ENCODE measurements at places on chromosomes 13 and 19.

- DNase-seq = no peak
- H3K4me1 ChIP-seq = no peaks in the 10 kb centered on the region
- H3K27me3 ChIP-seq = no peaks in the 10 kb centered on the region
- no peak overlapping the region for H3K4me3 ChIP-seq
- no peak overlapping the region for H3K27ac ChIP-seq
Measured at GRCh38 chr19:53927739-53928138, 18.7 kb downstream of the CACNG7 start.

GRCh38 chr13:20489185-20489820, 36.4 kb downstream of the CRYL1 start:
- H3K27ac ChIP-seq = no peak overlapping the region
- no peaks in the 10 kb centered on the region for H3K4me1 ChIP-seq

DNA sequence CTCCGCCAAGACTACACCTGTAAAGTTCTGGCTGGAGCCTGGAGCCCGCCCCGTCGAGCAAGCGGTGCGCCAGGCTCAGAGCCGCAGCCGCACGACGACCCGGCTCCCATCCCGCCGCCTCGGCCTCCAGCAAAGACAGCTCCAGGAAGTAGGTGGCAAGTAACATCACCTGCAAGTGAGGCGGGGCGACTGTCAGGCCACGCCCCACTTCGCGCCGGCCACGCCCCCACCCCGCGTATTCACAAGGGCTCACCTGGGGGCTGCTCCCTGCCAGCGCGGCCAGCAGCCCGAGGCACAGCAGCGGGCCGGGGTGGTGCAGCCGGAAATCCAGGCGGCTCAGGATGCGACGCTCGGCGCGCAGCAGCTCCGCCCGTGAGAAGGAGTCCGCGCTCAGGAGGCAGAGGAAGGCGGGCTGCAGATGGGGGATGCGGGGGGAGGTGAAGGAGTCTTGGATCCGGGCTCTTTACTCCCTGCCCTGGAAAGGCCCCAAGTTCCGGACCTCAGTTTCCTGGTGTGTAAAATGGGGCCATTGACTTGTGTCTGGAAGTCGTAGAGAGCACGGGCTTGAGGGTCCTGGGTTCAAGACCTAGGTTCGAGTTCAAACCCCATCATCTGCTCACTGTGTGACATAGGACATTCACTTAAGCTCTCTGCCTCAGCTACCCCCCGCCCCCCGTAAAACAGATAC, 3.2 kb downstream of the CCNP start:
- peaks cover 21% of the 10 kb centered on the region for H3K4me1 ChIP-seq
- no peaks in the 10 kb centered on the region for H3K36me3 ChIP-seq
- peaks cover 28% of the 10 kb centered on the region for H3K27me3 ChIP-seq
- H3K4me3 ChIP-seq = no peak overlapping the region
- peak; percentile 26 for DNase-seq

GRCh38 chr13:111065698-111066097, 49.4 kb upstream of the ARHGEF7 start:
- H3K36me3 ChIP-seq = no peaks in the 10 kb centered on the region
- H3K4me1 ChIP-seq = peaks cover 6% of the 10 kb centered on the region
- H3K27ac ChIP-seq = no peak overlapping the region
- no peak for DNase-seq
- H3K27me3 ChIP-seq = peaks cover 5% of the 10 kb centered on the region

DNA sequence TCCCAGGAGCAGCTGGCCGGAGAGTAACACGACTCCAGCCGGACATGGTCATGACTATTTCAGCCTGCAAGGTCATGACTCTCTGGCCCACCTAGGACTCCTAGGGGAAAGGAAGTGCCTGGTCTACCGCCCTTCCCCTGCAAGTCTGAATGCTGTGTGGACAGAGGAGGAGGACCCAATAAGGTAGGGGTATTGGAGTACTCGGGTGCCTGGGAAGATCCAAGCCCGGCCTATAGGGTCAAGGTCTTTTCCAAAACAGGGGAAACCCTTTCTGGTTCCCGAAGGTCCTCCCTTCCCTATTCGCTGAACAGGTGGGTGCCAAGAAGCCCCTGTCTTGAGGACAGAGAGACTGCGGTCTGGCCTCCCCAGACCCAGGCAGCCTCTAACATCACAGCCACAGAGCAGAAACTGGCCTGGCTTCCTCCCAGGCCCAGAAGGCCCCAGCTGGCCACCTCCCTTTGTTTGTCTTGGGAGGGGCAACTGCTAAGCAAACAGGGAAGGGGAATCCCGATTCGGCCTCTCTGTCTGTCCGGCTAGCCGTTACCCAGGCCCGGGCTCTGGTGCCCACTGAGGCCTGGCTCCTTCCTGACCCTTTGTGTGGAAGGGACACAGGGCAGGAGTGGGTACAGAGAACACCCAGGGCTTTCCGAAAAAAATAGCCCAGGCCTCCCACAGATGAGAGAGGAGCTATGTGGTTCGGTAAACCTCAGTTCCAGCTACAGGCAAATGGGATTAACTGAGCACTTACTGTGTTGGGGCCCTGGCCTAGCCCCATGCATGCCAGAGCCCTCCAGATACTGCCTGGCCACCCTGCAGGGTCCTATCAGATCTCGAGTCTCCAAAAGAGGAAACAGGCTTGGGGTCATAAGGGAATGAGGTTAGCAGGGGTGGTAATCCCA, 5.2 kb upstream of the GRAMD1A start:
- no peak for DNase-seq
- H3K36me3 ChIP-seq = no peaks in the 10 kb centered on the region
- H3K27me3 ChIP-seq = no peaks in the 10 kb centered on the region
- no peak overlapping the region for H3K4me3 ChIP-seq

- no peak overlapping the region for H3K4me3 ChIP-seq
- H3K27ac ChIP-seq = no peak overlapping the region
- no peak for DNase-seq
Measured at GRCh38 chr13:105678072-105678471, 857.4 kb downstream of the EFNB2 start.

GRCh38 chr13:102900193-102900608, 54.4 kb downstream of the ERCC5 start:
- no peak for DNase-seq
- H3K36me3 ChIP-seq = no peaks in the 10 kb centered on the region
- no peak overlapping the region for H3K4me3 ChIP-seq
- H3K4me1 ChIP-seq = no peaks in the 10 kb centered on the region

DNA sequence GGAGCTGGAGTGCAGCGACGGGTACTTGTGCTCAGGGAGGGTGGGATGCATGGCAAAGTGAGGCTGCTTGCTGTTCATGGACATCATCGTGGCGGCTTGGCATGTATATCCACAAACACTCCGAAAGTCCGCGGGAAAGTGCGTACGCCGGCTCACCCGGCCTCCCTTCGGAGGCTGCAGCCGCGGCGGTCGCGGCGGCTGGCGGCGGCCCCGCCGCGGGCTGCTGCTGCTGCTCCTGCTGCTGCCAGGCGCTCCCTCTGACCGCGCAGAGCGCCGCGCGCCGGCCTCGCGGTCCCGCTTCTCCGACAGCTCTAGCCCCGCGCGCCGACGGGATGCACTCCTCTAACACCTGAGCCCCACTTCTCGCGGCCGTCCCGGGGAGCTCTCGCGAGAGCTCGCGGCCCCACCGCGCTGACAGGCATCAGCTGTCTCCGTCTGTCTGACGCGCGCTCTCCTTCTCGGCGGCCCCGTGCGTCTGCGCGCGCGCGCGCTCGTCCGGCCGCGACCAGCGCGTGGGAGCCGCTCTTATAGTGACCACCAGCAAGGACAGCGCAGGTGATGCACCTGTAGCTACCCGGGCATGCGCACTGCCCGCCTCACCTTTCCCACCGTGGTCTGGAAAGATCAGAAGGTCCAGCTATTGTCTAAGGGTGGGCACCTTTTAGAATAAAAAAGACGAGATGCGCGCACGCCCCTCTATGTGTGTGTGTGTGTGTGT, at the start of gene POU4F1:
Gene POU4F1 (minus strand): TSS at position 313 of the 718 bp plus-strand sequence. CDS start 226 bp downstream, at position 87.
- H3K4me3 ChIP-seq = peak within 1 kb of the TSS; percentile 48
- no peaks in the 10 kb centered on the region for H3K36me3 ChIP-seq
- H3K27ac ChIP-seq = no peak within 1 kb of the TSS
- peak; percentile 70 for DNase-seq
- H3K27me3 ChIP-seq = peaks cover 90% of the 10 kb centered on the region

DNA sequence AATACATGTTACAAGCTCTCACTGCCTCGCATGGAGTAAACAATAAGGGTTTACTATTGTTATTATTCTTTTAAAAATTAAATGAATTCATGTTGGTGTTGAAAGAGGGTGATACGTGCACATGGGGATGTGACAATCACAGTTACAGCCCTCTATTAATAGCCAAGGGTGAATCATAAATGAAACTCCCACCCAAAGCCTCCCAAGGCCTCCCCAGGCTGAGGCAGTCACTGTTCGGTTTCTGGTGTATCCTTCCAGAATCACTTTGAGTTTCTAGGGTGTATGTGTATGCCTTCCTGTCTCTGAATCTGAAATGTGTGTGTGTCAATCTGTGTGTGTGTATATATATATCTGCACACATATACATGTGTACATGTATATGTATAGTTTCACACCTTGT, 73.4 kb downstream of the AKAP11 start:
- no peaks in the 10 kb centered on the region for H3K27me3 ChIP-seq
- no peaks in the 10 kb centered on the region for H3K4me1 ChIP-seq
- no peaks in the 10 kb centered on the region for H3K36me3 ChIP-seq

GRCh38 chr13:97018029-97018819, 23.9 kb upstream of the OXGR1 start:
- H3K27ac ChIP-seq = no peak overlapping the region
- H3K27me3 ChIP-seq = peaks cover 4% of the 10 kb centered on the region
- no peaks in the 10 kb centered on the region for H3K36me3 ChIP-seq
- peaks cover 11% of the 10 kb centered on the region for H3K4me1 ChIP-seq
- no peak overlapping the region for H3K4me3 ChIP-seq

GRCh38 chr13:99417201-99418102, 83.8 kb upstream of the TM9SF2 start:
- no peak overlapping the region for H3K4me3 ChIP-seq
- H3K36me3 ChIP-seq = no peaks in the 10 kb centered on the region
- no peak overlapping the region for H3K27ac ChIP-seq
- DNase-seq = no peak
- H3K4me1 ChIP-seq = peaks cover 42% of the 10 kb centered on the region

GRCh38 chr19:3748965-3749364, 12.5 kb downstream of the APBA3 start:
- H3K36me3 ChIP-seq = peaks cover 18% of the 10 kb centered on the region
- no peak overlapping the region for H3K27ac ChIP-seq
- H3K4me3 ChIP-seq = no peak overlapping the region
- no peaks in the 10 kb centered on the region for H3K27me3 ChIP-seq

DNA sequence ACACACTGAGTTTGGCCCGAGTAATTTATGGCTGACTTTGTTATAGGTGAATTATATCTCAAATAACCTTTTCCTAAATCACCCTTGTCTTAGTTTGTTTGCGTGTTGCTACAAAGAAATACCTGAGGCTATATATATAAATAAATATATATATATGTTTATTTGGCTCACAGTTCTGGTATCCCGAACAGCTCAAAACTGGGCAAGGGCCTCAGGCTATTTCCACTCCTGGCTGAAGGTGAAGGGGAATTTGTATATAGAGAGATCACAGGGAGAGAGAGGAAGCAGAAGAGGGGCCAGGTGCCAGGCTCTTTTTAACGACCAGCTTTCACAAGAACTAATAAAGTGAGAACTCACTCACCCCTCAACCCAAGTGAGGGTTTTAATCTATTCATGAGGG, 159.9 kb upstream of the STARD13 start:
- H3K4me1 ChIP-seq = no peaks in the 10 kb centered on the region
- H3K36me3 ChIP-seq = no peaks in the 10 kb centered on the region
- H3K4me3 ChIP-seq = no peak overlapping the region
- H3K27ac ChIP-seq = no peak overlapping the region
- no peaks in the 10 kb centered on the region for H3K27me3 ChIP-seq

DNA sequence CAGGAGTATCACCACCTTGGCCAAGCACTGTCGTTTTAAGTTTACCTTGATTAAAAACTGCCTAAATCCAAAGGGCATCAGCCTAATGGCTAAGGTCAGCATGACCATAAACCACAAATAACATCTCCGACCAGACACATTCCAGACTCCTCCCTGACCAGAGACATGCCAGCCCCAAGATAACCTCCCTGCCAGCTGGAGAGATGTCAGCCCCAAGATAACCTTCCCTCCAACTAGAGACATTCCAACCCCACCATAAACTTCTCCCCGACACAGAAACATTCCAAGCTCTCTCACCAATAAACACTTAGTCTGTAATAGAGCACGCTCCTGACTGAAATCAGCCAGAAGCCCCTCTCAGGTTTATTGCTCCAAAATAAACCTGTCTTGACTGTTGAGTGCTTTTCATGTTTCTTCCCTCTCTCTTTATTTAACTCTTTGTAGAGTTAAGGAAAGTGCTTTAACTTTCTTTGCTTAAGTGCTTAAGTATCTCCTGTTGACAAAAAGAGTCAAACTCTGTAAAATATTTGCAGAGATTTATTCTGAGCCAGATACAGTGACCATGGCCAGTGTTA, 36.5 kb downstream of the WDR87 start:
- no peak overlapping the region for H3K4me3 ChIP-seq
- H3K27ac ChIP-seq = no peak overlapping the region
- no peaks in the 10 kb centered on the region for H3K36me3 ChIP-seq

DNA sequence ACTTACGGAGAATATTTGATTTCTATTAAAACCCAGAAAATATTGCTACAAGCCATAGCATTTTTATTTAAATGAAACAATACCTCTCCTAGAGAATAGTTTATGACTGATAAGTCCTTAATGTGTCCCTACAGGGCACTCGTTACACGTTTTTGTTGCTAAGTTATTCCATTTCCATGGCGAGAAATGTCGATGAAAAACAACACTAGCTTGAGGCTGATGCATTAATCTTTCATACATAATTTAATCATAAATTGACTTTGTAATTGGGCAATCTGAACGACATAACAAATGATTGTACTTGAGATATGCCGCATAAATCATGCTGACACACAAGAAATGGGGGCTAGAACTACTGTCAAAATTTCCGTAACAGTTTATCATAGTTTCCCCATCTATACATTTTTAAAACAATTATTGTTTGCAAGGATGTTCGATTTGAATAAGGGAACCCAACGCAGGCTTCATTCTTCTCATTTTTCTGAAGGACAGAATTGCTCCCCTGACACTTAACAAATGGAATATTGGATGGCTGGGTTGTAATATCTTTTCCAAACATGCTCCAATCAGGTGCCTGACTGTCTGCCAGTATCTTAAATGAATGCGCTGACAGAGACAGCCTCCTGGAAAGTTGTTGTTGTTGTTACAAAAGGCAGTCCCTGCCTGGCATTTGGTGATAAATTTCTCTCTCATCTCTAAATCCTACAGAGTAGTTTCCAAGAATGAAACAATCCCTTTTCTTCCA, 61.9 kb downstream of the FLT1 start:
- H3K4me1 ChIP-seq = no peaks in the 10 kb centered on the region
- no peaks in the 10 kb centered on the region for H3K27me3 ChIP-seq
- H3K27ac ChIP-seq = no peak overlapping the region
- no peak overlapping the region for H3K4me3 ChIP-seq
- DNase-seq = no peak

- H3K27ac ChIP-seq = no peak overlapping the region
- no peak overlapping the region for H3K4me3 ChIP-seq
- no peaks in the 10 kb centered on the region for H3K27me3 ChIP-seq
- no peaks in the 10 kb centered on the region for H3K36me3 ChIP-seq
Measured at GRCh38 chr13:39269411-39269810, 231.2 kb downstream of the NHLRC3 start.

GRCh38 chr19:5436106-5436947, 18.9 kb upstream of the ZNRF4 start:
- no peak overlapping the region for H3K27ac ChIP-seq
- no peak for DNase-seq
- no peaks in the 10 kb centered on the region for H3K27me3 ChIP-seq
- H3K4me1 ChIP-seq = no peaks in the 10 kb centered on the region

All from CD4-positive, alpha-beta memory T cell (primary cell).